ENCODE measurements at places on chromosomes 7 and 10.
A peak's percentile ranks its signal among the peaks of the same experiment; 100 is the strongest.

DNA sequence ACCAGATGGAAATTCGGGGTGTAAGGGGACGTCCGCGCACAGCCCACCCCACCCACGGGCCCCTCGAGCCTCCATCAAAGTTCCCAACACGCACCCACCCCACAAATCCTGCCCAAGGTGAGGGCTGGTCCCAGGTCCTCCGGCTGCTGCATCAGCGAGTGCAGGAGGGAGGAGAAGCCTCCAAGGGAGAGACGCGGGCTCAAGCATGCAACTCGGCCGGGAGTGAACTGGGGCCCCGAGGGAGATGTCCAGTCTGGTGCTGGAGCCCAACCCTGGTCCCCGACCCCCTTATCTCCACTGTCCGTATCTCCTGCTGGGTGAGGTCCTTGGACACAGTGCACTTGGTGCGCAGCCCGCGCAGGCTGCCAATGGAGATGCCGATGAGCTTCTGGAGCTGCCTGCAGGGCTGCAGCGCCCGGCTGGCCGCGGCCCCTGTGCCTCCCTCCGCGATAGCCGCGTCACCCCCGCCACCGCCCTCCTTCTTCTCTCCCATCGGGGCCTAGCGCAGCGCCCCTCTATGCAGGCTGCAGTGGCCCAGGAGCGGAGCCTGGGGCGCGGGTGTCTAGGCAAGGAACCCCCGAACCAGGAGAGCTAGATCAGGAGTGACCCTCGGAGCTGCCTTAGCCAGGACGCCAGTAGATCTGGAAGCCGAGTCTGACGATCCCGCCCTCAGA is 489.2 kb downstream of the ZNF33B start:
- DNase-seq, result no peak

- no peak for DNase-seq
Measured at GRCh38 chr7:26409661-26410547, 118.2 kb downstream of the SNX10 start.

DNA sequence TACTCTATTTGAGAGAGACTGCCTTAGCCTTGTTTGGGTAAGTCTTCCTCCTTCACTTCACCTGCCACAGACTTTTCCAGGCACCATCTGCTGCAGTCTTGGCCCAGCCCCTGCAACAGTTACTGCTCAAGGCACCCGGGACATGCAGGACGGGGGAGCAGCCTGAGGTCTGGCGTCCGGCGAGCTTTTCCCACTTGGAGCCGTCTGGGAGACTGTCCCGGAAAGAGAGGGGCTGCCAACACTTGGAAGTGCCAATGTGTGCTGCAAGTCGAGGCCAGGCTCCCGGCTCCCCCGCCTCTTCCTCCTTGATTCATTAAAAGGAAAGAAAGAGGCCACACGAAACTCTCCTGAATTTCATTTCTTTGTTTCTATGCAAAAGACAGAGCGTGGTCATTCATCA is 13.7 kb downstream of the HTRA1 start:
- DNase-seq, result no peak

DNA sequence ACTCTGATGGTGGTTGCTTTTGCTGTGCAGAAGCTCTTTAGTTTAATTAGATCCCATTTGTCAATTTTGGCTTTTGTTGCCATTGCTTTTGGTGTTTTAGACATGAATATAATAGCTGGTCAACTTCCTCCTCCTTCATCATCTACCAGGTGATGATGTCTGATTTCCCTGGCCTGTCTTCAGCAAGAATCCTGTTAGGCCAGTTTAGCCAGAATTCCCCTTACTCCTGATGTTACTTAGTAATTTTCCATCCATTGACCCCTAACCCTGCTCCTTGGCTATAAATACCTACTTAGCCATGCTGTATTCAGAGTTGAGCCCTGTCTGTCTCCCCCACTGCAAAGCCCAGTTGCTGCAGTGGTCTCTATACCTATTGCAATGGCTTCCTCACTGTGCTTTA is 91.4 kb downstream of the ZNF777 start:
- no peak for DNase-seq

GRCh38 chr7:598899-599298 is 79.3 kb upstream of the PDGFA start:
- no peak for DNase-seq

- peak; percentile 29 for DNase-seq
Measured at GRCh38 chr7:106415433-106415832, 130.7 kb upstream of the NAMPT start.

- peak; percentile 68 for DNase-seq
Measured at GRCh38 chr10:95445223-95445836, 115.8 kb downstream of the SORBS1 start.

GRCh38 chr10:114990991-114991390 is 53.0 kb downstream of the TRUB1 start:
- DNase-seq, result no peak

GRCh38 chr7:102983602-102984001 is 70.8 kb downstream of the LRRC17 start:
- no peak for DNase-seq

GRCh38 chr10:63396133-63396761 is 69.5 kb downstream of the JMJD1C start:
- no peak for DNase-seq

GRCh38 chr7:57216340-57216739 is 84.1 kb upstream of the ZNF479 start:
- no peak for DNase-seq

DNA sequence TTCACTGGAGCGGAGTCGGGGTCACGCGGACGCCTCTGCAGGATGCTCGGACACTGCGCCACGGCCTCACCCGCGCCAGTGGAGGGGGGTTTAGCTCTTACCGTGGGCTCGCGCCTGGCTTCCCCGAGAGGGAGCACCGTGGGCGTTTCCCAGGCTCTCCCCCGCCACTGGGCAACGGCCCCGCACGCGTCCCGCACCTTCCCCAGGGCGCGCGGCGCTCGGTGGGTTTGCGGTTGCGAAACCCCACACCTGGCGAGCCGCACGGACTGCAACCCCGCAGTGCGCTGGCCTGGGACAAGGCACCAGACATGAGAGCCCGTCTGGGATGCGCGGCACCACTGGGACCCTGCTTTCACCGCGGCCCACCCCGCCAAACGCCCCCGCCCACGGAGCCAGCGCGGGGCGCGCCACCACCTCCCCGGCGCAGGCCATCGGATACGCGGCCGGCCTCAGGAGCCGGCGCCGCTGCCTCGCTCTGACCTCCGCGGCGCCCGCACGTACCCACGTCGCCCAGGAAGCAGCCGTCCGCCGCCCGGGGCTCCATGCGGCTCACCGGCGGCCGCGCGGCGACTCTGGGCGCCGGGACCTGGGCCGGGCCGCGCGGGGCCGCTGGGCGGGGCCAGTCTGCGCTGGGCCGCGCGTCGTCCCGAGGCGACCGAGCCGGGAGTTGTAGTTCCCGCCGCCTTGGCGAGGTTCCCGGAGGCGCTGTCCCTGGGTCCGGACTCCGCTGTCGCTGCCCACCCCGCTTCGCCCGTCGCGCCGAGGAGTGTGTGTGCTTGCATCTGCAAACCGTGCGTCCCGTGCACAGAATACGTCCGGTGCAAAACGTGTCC is at the start of gene ASB13:
ASB13 (minus strand) TSS at position 588 of the 833 bp plus-strand sequence; CDS start at position 544, 44 bp downstream.
- DNase-seq, result peak; percentile 48

DNA sequence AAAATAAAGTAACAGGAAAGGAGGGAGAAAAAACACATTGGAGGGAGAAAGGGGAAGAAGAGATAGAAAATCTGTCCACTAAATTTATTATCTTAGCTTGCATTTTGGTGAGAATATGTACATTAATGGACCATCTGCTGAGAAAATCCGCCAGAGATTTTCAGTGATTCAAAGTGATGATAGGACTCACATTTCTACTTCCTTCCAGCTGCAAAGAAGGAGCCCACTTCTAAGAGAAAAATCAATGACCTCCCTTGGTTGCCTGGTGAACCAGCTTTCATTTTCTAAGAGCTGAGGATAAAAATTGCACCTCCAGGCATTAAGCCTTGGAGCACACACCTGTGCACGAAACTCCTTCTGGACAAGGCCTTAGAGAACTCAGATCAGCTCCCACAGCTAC is 404.3 kb downstream of the SFMBT2 start:
- no peak for DNase-seq

- DNase-seq, result no peak
Measured at GRCh38 chr10:68628576-68629127, 68.5 kb downstream of the TET1 start.

DNA sequence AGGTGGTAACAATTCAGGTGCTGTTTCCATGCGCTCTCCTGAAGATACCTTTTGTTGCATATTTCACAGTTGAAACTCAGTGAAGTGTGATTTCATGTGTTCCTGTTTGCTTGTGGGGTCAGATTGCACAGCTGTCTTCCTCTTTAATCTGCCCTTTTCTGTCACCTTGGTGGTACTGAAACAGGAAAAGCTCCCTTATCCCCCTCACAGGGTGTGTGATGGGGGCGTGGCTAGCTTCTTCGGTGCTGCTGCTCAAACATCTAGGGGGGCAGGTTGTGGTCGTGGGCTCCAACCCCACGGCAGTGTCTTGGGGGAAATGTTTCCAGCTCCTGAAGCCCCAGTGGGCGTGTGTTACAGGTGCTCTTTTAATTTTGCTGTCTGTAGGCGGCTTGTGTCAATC is 107.4 kb upstream of the KLF14 start:
- DNase-seq, result no peak

DNA sequence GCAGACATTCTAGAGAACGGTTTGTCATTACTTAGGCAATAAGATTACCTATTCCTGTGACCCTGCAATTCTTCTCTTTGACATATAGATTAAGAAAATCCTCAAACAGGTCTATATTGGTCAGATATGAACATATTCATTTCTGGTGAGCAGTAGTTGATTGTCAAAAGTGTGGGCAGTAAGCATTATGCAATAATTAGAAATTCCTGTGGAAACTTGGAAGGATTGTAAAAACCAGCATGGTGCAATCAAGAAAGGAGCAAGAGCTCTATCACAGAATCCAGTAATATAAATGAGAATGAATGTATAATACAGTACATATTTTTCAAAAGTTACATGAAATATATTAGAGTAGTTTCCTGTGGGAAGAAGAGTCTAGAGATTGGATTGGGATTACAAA is 406.5 kb downstream of the SUGCT start:
- no peak for DNase-seq

- DNase-seq, result no peak
Measured at GRCh38 chr10:7263616-7264015, 147.2 kb downstream of the SFMBT2 start.

DNA sequence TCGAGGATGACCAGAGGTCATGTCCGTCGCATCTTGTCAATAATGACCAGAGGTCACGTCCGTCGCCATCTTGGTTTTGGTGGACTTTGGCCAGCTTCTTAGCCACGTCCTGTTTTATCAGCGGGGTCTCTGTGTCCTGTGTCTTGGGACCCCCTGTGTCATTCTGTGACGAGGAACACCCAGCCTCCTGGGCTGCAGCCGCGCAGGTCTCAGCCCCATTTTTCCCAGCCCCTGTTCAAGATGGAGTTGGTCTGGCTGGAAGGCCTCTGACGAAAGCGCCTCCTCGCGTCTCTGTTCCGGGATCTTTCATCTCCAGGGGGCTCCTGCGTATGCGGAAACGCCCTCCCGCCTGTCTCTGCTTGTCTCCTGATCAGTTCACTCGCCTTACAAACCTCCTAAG is 134.2 kb downstream of the ELFN1 start:
- DNase-seq, result no peak

GRCh38 chr10:128927497-128928161 is 539.4 kb upstream of the MGMT start:
- DNase-seq, result no peak

DNA sequence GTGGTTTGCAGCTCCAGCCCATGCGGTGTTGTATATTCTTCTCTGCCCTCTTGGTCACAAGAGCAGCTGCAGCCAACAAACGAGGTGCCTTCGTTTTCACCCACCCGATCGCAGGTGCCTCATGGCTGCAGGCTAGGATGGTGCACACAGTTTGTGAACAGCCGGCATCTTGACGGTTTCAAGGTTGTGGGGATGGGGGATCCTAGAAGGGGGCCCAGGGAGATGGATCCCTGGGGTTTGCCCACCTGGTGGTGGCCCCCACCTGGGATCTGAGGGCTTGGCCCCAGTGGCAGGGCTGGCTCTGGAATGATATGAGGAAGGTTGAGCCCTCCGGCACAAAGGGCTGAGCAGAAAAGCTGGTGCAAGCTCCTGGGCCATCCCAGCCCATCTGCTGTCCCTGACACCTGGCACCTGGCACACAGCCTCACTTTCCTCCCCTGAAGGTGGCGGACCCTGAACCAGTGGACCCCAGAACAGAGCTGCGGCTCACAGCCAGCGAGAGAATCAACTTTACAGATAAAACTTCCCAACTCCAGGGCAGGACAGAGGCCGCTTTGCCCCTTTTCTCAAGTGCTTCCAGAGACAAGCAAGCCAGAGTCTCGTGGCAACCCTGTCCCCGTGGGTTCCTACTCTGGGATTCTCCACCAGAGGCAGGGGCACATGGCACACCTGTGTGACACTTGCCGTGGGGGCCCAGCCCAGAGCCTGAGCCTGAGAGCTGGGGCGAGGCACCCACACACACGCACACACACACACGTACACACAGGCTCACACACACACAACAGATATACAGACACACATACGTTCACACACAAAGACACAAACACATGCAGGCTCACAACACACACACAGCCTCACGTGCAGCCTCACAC is 177.3 kb upstream of the PPP2R2D start:
- DNase-seq, result no peak

- no peak for DNase-seq
Measured at GRCh38 chr7:42642699-42643098, 269.2 kb downstream of the C7orf25 start.

GRCh38 chr10:50618624-50619023 is 5.1 kb downstream of the SGMS1 start:
- no peak for DNase-seq

- DNase-seq, result peak; percentile 45
Measured at GRCh38 chr10:88791924-88792323, 10.6 kb upstream of the LIPM start.

- no peak for DNase-seq
Measured at GRCh38 chr10:4436103-4436502, 389.9 kb upstream of the AKR1E2 start.

DNA sequence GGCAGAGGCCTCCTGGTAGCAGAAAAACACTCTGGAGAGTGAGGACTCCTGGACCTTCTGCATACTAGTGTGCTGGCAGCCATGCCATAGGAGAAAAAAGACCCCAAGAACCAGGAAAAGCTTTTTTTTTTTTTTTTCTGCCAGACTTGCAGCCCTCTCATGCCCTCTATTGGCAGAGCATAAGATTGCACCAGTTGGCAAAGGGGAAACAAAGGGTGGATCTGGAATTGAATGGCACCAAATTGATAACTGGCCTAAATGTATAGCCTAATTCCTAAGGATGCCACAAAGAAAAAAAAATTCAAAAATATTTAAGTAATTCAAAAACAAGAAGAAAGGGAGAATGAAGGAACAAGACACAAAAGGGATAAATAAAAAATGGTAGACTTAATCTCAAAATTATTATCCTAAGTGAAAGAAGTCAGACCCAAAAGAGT is 112.5 kb upstream of the GHITM start:
- DNase-seq, result peak; percentile 8

GRCh38 chr7:84177758-84178412 is 16.7 kb downstream of the SEMA3A start:
- DNase-seq, result no peak
